ENCODE measurements at places on chromosomes 1 and 21.

- DNase-seq: no peak
Observed at GRCh38 chr1:225300381-225300780, 127.5 kb downstream of the LBR start.

- no peak for DNase-seq
Observed at GRCh38 chr21:26471099-26471471, 102.0 kb downstream of the CYYR1 start.

- no peak for DNase-seq
Observed at GRCh38 chr1:26961826-26962225, 1.6 kb upstream of the KDF1 start.

GRCh38 chr1:84971957-84972356, 25.0 kb downstream of the MCOLN2 start:
- DNase-seq: no peak

- DNase-seq: no peak
Observed at GRCh38 chr21:29920938-29921337, 18.9 kb downstream of the GRIK1 start.

- DNase-seq: no peak
Observed at GRCh38 chr1:232383455-232384123, 246.3 kb downstream of the SIPA1L2 start.

GRCh38 chr1:111733183-111733991, 5.8 kb downstream of the INKA2 start:
- no peak for DNase-seq

GRCh38 chr1:55823541-55824250, 608.5 kb upstream of the USP24 start:
- DNase-seq: no peak

GRCh38 chr1:89896105-89896942, 75.5 kb downstream of the LRRC8D start:
- DNase-seq: no peak

GRCh38 chr21:35298757-35299156, 249.7 kb upstream of the RUNX1 start:
- DNase-seq: no peak

- no peak for DNase-seq
Observed at GRCh38 chr1:43315963-43316737, 15.4 kb downstream of the TIE1 start.

DNA sequence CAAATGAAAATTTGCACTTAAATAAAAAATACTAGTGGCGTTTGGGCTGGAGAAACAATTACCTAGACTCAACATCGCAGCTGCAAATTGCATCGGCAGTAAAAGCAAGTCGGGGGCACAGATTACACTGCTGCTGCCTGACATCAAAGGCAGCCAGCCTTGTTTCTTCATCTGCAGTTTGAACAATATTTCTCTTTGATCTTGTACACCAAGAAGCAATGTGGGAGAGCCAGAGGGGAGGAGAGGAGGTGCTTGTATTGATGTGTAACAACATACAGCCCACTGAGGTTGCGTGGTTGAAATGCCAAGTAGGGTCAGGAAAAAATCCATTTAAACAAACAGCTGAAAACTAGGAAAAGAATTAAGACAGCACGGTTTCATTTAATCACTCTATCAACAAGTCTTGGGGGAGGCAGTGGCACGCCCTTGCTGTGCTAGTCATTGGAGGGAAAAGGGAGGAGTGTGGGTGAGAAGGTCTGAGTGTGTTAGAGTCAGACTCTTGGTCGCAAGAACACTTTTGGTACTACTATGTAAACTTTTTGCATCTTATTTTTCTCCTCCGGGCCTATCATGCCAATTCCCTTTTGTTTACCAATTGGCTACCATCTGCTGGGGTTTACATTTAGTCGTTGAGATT, 456.5 kb downstream of the OMA1 start:
- no peak for DNase-seq

DNA sequence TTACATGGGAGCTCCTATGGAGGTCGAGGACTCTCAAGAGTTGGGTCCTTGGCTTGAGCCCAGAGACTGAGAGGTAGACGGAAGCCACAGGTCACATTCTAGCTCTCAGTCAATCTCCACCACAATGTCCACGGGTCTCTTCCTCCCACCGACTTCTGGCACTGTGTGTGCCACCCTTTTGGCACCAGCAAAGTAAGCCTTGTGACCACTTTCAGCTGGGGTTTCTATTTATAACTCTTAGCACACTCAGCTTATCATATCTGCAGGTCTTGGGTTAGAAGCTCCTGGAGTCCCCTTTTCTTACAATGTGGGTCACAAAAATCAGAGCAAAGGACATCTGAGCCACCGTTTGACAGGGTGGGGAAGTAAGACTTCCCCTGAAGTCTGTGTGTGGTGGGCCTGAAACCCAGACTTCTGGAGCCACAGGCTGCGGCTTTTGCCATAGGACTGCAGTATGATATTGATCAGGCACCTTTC, 28.3 kb downstream of the NCMAP start:
- no peak for DNase-seq

- no peak for DNase-seq
Observed at GRCh38 chr1:15259622-15260007, 12.6 kb downstream of the FHAD1 start.

- peak; percentile 29 for DNase-seq
Observed at GRCh38 chr1:198937231-198938031, 298.6 kb downstream of the PTPRC start.

GRCh38 chr1:30878559-30878958, 30.0 kb downstream of the SDC3 start:
- DNase-seq: no peak

DNA sequence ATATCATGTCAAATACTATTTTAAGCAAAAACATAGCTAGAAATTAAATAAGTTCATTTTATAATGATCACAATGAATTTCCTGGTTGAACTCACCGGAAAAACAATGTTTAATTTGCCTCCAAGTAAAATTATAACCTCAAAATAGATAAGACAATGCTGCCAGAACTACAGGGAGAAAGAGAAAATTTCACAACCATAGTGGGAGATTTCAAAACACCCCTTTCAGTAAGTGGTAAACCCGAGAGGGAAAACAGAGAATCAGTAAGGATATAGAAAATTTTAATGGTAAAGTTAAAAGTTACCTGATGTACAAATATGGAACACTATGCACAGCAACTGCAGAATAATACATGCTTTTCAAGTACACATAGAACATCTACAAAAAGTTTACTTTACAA, 43.2 kb upstream of the PLA2G4A start:
- DNase-seq: no peak

DNA sequence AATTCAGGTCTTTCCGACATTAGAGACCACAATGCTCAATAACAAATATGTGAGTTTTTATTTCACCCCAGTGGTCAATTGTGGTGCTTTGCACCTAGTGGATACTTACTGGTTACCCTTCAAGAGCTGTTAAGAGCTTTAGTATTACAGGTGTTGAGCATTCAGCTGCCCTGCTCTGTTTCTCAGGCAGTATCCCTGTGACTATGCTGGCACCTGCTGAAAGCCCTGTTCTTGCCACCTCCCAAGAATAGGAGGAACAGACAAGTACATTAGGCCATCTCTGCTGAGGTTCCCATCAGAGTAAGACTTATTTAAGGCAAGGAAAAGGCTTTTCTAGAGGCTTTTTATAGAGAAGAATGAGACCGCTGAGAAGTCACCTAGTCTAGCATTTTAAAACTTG, 60.8 kb downstream of the NOS1AP start:
- no peak for DNase-seq

- no peak for DNase-seq
Observed at GRCh38 chr1:36322786-36323635, 434 bp downstream of the EVA1B start.

GRCh38 chr1:90557706-90558105, 159.4 kb downstream of the BARHL2 start:
- no peak for DNase-seq

GRCh38 chr1:46220808-46221207, 17.7 kb downstream of the LURAP1 start:
- DNase-seq: no peak

DNA sequence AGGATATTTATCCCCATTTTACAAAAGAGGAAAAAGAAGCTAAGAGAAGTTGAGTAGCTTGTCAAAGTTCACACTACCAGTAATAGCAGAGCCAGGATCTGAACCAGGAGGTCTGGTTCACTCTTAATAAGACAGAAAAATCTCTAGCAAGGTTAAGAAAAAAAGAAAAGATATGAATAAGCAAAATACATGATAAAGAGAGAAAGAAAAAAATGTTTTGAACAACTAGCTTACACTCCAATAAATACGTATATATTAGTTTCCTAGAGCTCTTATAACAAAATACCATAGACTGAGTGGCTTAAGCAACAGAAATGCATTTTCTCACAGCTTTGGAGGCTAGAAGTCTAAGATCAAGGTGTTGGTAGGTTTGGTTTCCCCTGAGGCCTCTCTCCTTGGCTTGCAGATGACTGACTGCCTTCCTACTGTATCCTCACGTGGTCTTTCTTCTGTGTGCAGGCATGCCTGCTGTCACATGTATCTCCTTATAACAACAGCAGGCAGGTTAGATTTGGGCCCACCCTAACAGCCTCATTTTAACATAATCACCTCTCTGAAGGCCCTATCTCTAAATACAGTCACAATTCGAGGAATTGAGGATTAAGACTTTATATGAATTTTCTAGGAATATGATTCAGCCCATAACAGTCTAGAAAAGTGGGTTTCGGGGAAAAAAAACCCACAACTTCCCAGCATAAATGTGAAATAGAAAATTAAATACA, 60.4 kb downstream of the LEPR start:
- DNase-seq: no peak

- no peak for DNase-seq
Observed at GRCh38 chr1:238681451-238681850, 704.9 kb upstream of the CHRM3 start.

DNA sequence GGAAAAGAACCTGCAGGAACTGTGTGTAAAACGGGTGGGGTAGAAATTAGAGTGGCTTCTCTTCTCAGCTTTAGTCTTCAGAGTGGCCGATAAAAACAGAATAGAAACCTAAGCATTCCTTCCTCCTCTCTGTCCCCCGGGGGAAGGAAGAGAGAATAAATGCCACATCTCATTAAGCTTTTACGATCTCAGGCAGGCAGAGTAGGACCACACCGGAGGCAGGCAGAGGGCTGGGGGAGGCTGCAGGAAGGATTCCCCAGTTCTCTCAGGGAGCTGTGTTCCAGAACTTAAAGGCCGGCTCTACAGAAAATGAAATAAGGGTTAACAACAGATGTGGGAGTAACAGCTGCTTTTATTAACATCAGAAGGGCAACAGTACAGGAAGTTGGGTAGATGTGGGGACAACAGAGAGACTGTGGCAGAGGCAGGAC, 24.5 kb upstream of the MEF2D start:
- DNase-seq: no peak

DNA sequence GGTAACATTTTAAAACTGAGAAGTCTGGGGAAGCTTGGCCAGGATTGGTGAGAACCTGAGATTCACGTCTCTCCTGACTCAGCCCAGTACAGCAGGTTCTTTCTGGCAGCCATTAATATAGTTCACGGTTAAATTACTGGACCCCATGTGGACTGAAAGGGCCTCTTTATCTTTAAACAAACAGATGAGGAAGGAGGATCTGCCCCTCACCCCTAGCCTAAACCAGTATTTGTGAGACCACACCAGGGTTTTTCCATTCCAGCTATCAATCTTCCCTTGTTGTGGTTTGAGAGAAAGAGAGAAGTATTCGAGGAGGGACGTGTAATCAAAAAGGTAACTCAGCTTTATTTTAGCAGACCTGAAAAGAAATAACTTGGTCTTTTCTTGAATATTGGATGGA, 137.1 kb downstream of the PROX1 start:
- no peak for DNase-seq

DNA sequence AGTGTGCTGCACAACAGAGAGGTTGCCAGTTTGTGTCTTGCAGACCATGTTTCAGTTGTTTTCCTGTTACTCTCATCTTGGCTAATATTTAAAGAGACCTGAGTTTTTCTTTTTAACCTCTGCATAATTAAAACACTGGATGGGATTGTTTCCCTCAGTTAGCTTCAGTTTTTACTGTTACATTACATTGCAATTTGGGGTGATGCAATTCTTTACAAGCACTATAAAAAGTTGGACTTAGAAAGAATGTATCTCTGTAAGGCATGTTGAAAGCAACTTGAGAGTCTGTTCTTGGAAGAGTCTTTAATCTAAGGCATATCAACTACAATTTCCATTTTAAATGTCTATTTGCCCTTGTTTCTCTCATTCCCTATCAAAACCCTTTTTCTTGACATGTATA, 99.1 kb downstream of the DNM3 start:
- DNase-seq: no peak

DNA sequence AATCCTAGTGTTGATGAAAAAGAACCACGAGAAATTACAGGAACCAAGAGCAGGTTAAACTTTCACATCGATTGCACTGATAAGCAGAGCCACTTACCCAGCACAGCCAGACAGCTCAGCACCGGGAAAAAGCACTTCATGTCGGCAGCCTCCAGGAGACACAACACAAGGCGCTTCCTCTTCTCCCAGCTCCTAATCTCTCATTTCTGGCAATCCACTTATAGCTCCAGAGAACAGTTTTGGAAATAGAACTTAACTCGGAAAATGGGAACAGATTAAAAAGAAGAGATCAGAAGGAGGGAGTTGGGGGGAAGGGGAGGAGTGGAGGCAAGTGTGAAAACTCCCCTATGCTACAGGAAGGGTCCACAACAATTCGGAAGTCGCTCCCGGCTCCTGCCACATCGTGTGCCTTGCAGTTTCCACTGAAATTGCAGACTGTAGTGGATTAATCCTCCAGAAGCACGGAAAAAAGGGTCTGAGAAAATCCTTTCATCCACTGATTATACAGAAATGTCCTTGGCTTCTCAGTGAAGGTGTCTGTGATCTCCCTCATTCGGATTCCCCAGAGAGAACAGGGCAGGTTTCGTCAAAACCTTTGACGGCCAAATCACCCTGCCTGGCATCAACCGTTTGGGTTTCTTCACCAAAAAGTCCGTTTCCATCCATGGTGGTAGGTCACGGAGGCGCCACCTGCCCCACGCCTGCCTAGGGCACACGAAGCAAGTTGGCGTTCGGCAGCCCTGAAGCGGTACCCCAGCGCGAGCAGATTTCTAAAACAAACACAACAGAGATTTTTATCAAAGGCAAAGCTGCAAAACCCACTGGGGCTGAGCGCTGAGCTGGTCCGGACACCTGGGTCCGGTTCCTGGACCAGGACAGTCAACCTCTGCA, 1.1 kb downstream of the IGSF3 start:
- DNase-seq: no peak

GRCh38 chr1:85445906-85446305, 19.1 kb downstream of the DDAH1 start:
- DNase-seq: no peak

- no peak for DNase-seq
Observed at GRCh38 chr1:172967936-172968335, 82.8 kb downstream of the TNFSF18 start.

- DNase-seq: no peak
Observed at GRCh38 chr1:150221552-150221951, 14.4 kb downstream of the ANP32E start.

GRCh38 chr1:228274452-228275178, 66.8 kb downstream of the OBSCN start:
- DNase-seq: no peak

- DNase-seq: no peak
Observed at GRCh38 chr1:167797015-167797414, 75.2 kb downstream of the MPZL1 start.

- no peak for DNase-seq
Observed at GRCh38 chr1:38587766-38588165, 271.8 kb downstream of the RRAGC start.

Measured in stimulated activated CD4-positive, alpha-beta T cell treated with anti-CD3 and anti-CD28 coated beads, Interleukin-1b, Interleukin-23, amount 100 ng/mL, for 4 hours (primary cell).